ENCODE measurements at places on chromosomes 5 and 9.

- DNase-seq: no peak
These were observed 7.8 kb downstream of the RAPGEF1 start for GRCh38 chr9:131732061-131732526.

DNA sequence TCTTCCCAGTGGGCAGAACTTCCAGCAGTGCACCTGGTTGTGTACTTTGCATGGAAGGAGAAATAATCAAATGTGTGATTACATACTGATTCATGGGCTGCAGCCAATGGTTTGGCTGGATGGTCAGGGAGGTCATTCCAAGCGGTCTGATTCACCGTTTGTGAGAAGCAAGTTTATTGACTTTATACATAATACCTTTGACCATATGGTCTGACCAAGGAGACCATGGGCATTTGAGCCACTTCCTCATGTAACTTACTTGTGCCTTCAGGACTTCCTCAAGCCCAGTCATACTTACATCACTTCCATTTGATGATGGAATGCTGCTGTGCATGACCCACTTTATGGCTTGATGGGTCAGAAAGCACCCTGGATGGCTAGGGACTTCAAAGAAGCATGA lies 41.1 kb downstream of the DAP start:
- DNase-seq: no peak

DNA sequence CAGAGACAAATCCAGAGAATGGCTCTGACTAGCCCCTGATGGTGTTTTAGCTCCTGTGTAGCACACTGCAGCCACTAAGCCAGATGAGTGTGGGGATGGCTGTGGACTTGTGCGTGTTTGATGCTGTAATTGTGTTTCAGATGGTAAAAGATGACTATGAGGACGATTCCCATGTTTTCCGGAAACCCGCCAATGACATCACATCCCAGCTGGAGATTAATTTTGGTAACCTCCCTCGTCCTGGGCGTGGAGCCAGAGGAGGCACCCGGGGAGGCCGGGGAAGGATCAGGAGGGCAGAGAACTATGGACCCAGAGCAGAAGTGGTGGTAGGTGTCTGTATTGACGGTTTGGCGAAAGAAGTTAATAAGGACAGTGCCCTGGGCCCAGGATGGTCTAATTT lies 38.0 kb downstream of the HABP4 start:
- no peak for DNase-seq

DNA sequence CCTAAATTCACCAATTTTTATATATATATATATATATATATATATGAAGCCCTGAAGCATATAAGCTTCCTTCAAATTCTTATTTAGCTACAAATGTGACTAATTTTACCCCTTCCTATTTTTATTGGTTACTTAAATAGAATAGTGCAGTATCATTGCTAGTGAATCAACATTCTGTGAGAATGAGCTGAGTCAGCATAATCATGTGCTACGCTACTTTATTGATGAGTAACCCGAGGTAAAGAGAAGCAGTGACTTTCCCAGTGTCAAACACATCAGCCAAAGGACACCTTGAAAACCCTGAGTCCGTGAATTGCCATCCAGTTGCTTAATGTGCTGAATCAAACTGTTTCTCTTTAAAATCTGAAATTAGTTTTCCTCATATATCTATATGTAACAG lies 546.2 kb downstream of the DMRTA1 start:
- DNase-seq: no peak

DNA sequence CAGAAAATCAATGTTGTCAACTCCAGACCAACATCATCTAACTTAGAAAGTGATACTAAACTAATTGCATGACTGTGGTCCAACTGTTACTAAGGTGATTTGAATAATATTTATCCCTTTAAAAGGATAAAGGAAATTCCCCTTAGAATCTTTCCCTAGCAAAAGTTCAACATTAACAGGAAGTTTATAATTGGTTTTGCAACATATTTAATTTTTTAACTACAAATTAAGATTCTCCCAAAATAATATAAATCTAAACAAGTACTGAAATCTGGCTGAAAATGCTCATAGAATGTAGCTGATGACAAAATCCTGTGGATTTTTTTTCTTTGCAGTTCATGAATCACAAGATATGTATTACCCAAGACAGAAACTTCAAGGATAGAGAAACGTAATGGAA lies 151.4 kb downstream of the LPAR1 start:
- no peak for DNase-seq

DNA sequence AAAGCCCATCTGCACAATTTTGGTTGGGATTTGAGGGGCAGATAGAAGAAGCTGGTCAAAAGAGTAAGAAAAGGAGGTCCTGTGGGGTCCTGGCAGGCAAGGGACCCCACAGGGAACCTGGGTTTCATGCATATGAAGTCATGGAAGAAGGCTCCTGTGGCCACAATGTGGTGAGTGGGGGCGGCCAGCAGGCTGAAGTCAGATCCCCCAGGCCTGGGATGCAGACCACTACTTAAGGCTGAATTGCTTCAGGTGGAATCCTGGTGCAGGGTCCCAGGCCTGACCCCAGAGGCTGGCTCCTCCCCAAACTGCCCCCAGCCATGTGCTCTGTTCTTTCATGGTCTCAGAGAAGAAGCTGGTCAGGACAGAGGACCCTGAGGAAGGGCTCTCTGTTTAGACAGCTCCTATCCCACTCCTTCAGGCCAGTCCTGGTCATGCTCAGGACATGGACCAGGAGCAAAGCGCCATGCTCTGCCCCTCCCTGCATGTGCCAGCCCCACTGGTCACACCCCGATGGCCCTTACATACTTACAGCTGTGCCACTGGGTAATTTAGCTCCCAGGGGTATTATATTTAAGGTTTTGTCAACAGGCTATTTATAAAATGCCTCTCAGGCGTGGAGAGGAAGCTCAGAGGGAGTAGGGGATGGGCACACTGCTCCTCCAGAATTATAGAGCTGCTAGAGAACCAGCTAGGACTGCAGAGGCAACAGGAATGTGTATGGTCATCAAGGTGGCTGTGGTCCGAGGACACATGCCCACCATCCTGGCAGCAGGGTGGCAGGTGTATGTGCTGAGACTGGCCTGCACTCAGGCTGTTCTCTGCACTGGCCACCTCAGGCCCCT lies 33.4 kb downstream of the C5orf15 start:
- no peak for DNase-seq

DNA sequence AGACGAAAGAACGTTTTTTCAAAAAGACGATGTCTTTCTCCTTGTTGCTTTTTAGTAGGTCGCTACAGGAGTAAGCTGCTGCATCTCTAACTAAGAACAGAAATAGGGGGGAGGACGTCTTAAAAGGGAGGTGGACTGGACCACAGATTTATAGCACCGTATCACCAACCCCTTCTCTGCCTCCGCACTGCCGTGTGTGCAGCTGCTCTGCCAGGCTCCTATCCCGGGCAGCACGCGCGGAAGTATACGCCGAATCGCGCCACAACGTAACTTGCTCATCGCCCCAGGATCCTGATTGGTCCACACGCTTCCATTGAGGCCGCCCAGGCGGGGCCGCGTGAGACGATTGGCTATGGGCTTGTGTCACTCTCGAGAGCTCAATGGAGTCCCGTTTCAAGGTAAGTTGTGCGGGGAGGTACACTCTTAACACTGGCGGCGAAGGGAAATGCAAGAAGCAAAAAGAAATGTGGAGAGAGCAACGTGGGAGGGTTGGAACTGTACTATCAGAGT lies at the start of gene ELAVL2:
TSS of gene ELAVL2 (minus strand) at position 121 of the 510 bp plus-strand sequence. CDS start 64,006 bp downstream, outside the sequence.
- DNase-seq: no peak

GRCh38 chr5:132841305-132841704 lies 10.9 kb upstream of the SHROOM1 start:
- DNase-seq: no peak

All from stimulated activated CD4-positive, alpha-beta T cell treated with anti-CD3 and anti-CD28 coated beads, Interleukin-2, amount 100 ng/mL, for 48 hours (primary cell).